ENCODE measurements at places on chromosomes 5 and 9.

DNA sequence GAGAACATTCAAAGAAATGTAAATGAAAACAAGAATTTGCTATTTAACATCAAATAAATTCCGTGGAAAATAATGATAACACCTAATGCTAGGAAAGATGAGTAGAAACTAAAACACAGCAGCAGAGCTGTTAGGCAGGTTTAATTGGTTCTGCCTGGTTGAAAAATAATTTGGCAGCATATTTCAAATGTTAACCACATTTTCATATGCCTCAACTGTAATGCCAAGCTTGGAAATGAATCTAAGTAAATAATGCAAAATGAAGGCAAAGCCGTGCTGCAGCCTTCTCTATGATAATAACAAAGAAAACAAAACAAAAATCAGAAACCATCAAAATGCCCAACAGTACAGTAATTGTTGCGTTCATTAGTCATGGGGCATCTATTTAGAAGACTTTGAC is 79.9 kb upstream of the MSX2 start:
- no peak overlapping the region for H3K27ac ChIP-seq
- H3K36me3 ChIP-seq: no peaks in the 10 kb centered on the region
- H3K4me1 ChIP-seq: no peaks in the 10 kb centered on the region
- DNase-seq: no peak

DNA sequence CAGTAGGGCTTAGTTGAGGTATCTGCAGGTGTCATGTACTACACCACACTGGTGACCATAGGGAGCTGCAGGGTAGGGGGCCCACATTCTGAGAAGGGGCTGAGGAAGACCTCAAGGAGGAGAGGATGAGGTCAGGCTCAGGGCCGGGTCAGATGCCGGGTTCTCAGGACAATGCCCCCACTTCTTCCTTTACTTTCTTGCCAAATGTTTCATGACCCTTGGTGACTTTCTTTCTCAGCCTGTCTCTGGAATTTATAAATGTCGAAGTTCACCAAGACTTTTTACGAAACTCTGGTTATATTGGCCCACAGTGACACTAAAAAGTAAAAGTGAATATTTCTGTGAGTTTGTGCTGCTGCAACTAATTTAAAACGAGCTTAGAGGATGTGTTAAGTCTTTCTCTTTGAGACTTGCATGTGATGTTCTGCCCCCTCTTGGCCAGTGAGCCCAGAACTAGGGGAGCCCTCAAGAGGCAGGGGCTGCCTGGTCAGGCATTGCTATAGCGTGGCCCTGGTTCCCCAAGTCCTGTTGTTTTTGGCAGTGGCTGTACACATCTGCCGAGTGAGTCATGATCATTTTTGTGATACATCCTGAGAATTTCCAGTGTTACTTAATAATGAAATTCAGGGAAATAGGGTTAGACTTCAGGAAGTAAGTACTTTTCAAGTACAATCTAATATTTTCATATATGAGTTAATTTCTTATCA is 11.2 kb downstream of the ACO1 start:
- no peaks in the 10 kb centered on the region for H3K4me1 ChIP-seq
- no peaks in the 10 kb centered on the region for H3K36me3 ChIP-seq
- no peak overlapping the region for H3K4me3 ChIP-seq
- H3K27me3 ChIP-seq: no peaks in the 10 kb centered on the region

- H3K36me3 ChIP-seq: no peaks in the 10 kb centered on the region
- no peak for DNase-seq
- H3K27ac ChIP-seq: no peak overlapping the region
- H3K4me3 ChIP-seq: no peak overlapping the region
- H3K4me1 ChIP-seq: no peaks in the 10 kb centered on the region
These were observed 545.8 kb downstream of the EBF1 start for GRCh38 chr5:158553962-158554336.

- H3K36me3 ChIP-seq: no peaks in the 10 kb centered on the region
- H3K4me3 ChIP-seq: no peak overlapping the region
- H3K4me1 ChIP-seq: no peaks in the 10 kb centered on the region
- DNase-seq: no peak
- no peaks in the 10 kb centered on the region for H3K27me3 ChIP-seq
These were observed 296.9 kb downstream of the TLE4 start for GRCh38 chr9:79868567-79869189.
